ENCODE measurements at places on chromosomes 7 and 10.

DNA sequence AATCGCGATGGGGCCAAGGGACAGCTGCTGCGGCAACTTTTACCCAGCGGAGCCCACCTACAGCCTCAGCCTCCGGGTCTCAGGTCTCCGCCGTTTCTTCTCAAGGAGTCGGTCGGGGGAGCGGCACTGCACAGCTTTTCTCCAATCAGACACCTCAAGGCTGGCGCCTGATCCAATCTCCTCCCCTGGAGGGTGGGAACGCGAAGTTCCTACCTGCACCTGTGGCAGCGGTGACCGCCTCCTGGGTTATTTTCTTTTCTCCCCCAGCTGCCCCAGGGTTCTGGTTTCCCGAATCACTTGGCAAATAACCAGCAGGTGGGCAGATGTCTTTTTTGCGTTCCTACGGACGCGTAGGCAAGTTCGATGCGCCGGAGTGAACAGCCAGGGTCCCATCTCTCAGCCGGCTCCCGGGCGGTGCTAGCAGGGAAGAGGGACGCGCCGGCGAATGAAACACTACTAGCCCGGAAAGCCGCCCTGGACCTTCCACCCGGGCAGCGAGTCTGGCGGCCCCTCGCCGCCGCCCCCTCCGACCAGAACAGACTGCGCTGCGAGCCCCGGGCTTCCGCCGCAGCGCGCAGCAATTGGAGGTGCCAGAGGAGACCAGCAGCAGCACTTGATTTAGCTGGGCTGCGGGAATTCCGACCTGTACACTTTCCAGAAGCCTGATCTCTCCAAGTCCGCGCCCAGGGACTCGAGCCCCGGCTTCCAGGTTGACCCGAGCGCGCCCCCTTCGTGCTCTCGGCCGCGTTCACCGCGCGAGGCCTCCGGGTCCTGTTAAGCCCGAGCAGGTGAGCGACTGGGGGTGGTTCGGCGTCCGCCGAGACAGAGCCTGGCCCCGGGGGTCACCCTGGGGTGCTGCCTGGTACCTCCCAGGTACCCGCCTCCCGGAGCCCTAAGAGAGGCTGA, at the start of gene PRR15:
TSS of gene PRR15 (plus strand) at position 246 of the 906 bp plus-strand sequence. CDS start 2,495 bp downstream, outside the sequence.
- DNase-seq = no peak

GRCh38 chr7:4781366-4782069, 6.1 kb downstream of the AP5Z1 start:
- DNase-seq = no peak

DNA sequence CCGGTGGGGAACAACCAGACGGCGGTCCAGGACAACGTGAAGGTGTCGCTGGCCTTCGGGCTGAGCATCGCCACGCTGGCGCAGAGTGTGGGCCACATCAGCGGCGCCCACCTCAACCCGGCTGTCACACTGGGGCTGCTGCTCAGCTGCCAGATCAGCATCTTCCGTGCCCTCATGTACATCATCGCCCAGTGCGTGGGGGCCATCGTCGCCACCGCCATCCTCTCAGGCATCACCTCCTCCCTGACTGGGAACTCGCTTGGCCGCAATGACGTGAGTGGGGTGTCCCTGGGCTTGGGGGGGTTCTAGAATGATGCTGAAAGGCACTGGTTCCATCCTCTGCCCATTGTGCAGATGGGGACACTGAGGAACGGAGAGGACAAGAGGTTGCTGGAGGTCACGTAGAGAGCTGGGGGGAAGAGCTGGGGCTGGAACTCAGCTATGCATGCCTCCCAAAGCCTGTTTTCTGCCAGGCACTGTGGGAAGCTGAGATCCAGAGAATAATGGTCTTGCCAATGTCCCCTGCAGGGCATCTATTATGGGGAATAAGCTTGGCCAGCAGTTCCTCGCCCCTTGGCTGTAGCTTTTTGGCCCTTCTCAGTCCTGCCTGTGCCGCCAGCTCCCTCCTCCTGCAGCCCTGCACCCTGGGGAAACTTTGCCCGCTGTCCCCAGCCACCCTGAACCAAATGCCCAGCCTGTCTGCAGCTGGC, 523 bp downstream of the AQP1 start:
- no peak for DNase-seq

GRCh38 chr10:117112220-117112619, 25.9 kb downstream of the VAX1 start:
- DNase-seq = no peak

GRCh38 chr10:124175701-124176348, 82.4 kb upstream of the CHST15 start:
- no peak for DNase-seq

DNA sequence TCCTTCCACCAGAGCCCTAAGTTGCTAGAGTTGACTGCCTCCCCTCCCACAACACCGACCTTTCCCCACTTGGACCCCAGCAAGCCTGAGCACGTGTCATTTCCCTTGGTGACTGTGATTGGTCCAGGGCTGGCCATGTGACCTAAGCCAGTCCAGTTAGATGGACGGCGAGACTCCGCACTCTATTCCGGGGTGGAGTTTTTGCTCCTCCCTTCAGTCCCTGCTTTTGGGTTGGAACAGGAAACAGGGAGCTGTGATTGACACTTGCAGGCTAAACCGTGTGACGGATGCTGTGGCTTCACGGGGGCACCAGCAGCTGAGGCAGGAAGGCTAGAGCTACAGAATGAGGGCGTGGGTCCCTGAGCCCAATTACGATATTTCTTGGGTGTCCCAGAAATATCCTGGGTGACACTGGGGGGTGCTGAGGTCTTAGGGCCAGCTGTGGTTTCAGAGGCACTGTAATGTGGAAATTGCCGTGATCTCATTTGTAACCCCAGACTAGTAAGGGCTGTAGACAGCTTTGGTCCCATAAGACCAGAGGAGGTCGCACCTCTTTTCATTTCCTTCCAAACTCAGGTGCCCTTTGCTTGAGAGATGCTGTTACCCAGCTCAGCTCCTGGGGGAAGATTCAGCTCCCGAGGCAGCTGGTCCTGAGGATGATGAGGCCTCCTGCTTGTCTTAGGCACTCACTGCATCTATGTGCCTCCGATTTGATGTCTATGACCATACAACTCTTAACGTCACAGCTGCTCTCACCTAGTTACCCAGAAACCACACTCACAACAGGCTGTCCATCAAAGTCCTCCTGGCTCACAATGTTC, 102.7 kb upstream of the NPTX2 start:
- no peak for DNase-seq

- DNase-seq = no peak
Observed at GRCh38 chr7:89760690-89761089, 393.6 kb upstream of the STEAP1 start.

DNA sequence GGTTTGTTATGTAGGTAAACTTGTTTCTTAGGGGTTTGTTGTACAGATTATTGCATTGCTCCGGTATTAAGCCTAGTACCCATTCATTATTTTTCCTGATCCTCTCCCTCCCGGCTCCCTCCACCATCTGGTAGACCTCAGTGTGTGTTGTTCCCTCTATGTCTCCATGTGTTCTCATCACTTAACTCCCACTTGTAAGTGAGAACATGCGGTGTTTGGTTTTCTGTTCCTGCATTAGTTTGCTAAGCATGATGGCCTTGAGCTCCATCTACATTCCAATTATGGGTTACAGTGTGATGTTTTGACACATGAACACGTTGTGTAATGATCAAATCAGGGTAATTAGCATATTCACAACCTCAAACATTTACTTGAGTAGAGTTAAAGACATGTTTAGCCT, 237.5 kb downstream of the ABCA13 start:
- no peak for DNase-seq

- DNase-seq = no peak
Observed at GRCh38 chr10:1063232-1063865, 7.2 kb downstream of the WDR37 start.

- DNase-seq = no peak
Observed at GRCh38 chr7:150367677-150368095, 936 bp upstream of the REPIN1 start.

- no peak for DNase-seq
Observed at GRCh38 chr7:3196629-3197400, 104.2 kb upstream of the SDK1 start.

GRCh38 chr10:124022066-124022465, 71.3 kb downstream of the CHST15 start:
- no peak for DNase-seq

DNA sequence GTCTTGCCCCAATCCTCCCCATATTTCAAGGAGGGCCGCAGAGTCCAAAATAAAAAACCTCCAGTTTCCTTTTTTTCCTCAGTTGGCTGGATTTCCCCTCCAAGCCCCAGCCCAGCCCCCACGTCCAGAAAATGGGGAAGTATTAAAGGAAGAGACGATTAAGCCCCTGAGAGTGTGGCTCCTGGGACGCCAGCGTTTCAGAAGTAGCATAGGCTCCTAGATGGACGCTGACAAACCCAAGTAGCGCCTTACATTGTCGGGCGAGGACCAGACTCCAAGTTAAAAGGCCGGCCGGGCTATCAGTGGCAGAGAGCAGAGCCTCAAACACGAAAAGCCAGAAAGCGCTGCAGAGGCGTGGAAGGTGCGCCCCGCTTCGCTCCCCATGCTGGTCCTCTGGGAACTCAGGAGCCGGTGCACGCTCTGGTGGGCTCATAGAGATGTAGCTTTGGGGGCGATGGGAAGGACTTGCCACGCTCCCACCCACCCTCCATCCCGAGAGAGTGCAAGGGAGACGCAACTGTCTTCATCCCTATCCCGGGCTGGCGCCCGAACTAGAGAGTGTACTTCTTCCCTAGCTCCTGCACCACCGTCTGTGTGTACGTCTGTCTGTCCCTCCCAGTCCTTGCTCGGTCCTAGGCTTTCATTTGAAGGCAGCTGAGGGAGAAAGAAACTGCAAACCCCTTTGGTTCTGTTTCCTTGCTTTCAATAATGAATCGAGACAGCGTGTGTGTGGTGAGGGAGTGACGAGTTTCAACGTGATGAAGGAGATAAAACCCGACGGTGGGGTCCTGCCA, 6.3 kb upstream of the EMX2 start:
- DNase-seq = no peak

DNA sequence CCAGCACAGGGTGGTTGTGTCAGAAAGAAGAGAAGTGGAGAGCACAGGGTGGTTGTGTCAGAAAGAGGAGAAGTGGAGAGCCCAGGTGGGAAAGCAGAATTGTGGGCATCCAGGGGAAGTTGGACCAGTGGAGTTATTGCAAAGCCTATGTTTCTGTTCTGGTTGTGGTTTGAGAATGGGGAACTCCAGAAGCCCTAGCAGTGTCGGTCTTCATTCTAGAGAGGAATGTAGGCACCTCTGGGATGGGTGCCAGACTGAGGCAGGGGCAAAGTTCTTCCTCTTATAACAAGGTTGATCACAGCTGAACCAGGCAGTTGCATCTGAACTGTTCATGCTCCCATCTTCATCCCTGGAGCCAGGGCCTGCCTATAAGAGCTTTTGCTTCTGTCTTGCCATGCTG, 954 bp downstream of the FSCN3 start:
- no peak for DNase-seq

- no peak for DNase-seq
Observed at GRCh38 chr7:45921699-45922519, 837 bp upstream of the IGFBP3 start.

GRCh38 chr7:28558236-28558635, 145.9 kb downstream of the CREB5 start:
- DNase-seq = no peak

- DNase-seq = no peak
Observed at GRCh38 chr7:32500922-32501341, 5.6 kb downstream of the AVL9 start.

DNA sequence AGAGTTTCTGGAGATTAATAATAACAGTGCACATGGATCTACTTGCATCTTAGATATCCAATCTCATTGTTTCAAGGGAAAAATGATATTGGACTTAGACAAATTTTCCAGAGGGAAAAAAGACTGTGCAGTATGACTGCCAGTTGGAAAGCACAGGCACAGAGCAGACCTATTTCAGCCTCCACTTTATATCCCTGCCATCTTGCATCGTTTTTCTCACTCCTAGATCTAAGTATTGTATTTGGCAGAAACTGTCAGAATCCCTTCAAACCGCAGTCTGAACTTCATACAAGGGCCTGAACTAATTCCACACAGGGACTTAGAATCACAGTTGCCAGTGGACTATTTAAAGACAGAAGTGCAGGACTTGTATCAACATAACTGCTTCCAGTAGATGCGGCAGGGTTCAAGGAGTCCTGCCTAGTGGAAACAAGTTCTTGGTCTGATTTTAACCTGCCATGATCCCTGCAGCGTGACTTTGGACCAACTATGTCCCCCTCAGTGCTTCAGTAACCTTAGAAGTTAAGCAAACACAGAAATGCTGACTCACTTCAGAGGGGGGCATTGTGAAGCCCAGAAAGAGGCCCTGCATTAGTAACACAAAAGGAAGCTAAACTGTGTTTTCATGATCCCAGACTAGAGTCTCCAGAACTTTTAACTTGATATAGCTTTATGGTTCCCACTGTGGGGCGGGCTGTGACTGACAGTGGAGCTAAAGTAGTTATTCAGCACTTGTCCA, 95.7 kb upstream of the PALS2 start:
- DNase-seq = no peak

DNA sequence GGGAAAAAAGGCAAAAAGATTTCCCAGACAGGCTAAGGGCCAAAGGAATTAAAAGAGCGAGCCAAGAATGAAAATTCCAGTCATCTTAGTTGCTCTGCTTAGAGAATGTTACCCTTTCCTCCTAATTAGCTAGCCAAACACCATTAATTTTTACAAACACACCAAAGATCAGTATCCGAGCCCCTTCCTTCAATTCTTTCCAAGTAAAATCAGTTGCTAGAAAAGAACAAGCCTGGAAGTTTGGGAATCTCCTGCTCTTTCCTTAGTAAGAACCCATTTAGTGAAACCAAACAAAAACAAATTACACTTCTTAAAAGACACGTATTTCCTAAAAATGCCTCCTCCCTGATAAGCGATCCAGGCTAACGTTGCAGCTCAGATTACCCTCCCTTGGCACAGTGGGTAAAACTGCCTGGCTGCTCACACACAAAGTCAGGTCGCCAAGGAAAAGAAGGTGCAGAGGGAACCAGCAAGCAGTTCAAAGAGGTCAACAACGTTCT, 57.1 kb upstream of the ABLIM1 start:
- DNase-seq = no peak
